ENCODE measurements at places on chromosomes 7 and 10.

GRCh38 chr10:73357166-73357565, 1.5 kb downstream of the CFAP70 start:
- no peak for DNase-seq

DNA sequence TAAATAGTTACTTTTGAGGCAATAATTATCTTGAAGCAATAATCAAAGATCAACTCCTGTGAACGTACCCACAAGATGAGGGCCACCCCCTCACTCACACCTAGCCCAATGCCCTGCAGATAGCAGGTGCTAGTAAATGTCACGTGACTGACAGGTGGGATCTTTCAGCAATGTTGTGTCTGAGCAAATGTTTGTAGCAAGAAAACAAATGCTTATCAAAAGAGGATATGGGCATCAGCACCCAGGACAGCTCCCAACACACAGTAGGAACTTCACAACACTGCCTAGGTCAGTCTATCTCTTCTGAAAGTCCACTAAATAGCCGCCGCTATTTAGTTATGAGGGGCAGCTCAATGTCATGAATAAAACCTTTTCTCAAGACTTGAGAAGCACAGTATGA, 120.8 kb upstream of the PDLIM1 start:
- DNase-seq, result no peak

GRCh38 chr7:3168370-3168769, 124.7 kb upstream of the CARD11 start:
- DNase-seq, result no peak

GRCh38 chr10:16907687-16908086, 90.5 kb upstream of the RSU1 start:
- DNase-seq, result no peak

- DNase-seq, result no peak
Observed at GRCh38 chr7:73894733-73895551, 34.0 kb downstream of the TMEM270 start.

GRCh38 chr7:90181485-90181884, 27.2 kb downstream of the STEAP1 start:
- no peak for DNase-seq

DNA sequence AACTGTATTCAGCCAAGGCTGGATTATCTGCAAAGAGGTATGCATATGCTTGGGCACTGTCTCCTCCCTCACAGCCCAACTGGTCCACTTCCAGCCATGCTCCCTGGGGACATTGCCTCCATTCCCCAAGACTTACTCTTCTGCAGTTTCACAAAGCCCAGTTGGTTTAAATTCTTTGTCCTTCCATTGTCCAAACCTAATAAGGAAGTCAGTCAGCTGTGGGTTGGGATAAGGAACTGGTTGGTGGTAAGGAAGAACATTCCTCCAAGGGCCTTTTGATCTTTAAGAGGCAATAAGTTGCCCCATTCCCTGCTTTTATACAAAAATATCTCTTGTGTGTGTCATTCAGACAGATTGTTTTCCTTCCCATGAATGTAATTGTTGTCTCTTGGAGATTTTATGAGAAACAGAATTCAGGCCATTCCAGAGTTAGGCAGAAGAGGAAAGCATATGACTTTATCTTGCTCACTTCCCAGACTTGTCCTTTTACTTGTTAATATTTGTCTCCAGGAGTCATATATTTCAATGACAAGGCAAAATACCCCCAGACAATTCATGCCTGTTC, 673.7 kb downstream of the SUGCT start:
- no peak for DNase-seq

DNA sequence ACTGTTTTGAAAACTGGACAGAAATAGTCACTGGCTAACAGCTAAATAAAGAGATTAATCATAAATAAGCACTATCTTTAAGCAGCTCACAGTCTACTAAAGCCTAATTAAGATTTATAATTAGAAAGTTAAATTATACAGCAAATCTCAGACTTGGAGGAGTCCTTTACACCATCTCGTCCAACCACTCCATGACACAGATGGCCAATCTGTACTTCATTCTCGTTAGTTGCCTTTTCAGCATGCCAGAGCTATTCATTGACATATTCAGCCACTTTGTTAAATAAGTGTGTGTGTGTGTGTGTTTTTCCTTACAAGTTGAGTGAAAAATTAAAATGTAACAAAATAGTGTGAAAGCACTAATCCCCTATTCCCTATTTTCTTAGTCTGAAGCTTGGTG, 1066.7 kb downstream of the CNTNAP2 start:
- DNase-seq, result no peak

DNA sequence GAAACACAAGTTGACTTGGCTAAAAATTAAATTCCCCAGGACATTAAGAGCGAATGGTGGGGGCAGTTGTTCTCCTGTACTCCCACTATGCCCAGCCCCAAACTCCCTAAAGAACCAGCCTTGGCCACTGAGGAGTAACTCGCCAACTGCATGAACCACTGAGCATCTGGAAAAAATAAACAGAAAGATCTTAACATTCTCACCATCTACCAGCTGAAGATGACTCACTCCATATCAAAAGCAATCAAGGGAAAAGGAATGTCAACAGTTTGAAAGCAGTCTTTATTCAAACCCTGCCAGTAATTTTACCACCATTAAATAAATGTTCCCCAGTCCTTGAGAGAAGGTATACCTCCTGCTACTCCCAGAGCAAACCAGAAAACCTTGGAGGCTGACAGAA, 45.4 kb downstream of the CTTNBP2 start:
- DNase-seq, result no peak

DNA sequence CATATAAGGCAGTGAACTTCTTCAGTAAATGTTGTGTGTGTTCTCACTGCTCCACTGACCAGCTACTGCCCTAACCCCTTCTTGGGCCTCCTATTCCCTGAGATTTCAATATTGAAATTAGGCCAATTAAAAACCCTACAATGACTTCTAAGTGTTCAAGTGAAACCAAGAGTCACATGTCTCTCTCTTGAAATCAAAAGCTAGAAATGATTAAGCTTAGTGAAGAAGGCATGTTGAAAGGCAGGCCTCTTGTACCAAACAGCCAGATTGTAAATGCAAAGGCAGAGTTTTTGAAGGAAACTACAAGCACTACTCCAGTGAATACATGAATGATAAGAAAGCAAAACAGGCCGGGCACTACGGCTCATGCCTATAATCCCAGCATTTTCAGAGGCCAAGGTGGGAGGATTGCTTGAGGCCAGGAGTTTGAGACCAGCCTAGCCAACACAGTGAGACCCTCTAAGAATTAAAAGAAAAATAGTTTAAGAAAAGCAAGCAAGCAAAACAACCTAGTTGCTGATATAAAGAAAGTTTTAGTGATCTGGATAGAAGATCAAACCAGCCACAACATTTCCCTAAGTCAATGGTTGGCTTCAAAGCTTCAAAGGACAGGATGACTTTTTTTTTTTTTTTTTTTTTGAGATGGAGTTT, 22.3 kb downstream of the BRAF start:
- no peak for DNase-seq

DNA sequence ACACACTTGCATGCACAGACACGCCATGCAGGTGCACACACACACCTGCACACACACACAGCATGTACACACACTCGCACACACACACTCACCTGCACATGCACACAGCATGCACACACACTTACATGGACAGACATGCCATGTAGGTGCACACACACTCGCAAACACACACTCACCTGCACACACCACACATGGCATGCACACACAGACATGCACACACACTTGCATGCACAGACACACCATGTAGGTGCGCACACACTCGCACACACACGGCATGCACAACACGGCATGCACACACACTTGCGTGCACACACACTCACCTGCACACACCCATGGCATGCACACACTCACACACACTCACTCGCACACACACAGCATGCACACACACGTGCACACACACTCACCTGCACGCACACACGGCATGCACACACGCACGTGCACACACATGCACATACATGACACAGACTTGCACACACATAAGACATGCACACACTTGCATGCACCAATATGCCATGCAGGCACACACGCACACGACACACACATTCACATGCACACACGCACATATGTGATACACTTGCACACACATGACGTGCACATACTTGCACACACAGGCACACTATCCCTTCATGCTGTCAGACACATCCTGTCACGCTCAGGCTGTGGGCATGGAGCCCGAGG, 56.8 kb downstream of the INSIG1 start:
- DNase-seq, result no peak

GRCh38 chr10:129102906-129103693, 363.9 kb upstream of the MGMT start:
- DNase-seq, result no peak

DNA sequence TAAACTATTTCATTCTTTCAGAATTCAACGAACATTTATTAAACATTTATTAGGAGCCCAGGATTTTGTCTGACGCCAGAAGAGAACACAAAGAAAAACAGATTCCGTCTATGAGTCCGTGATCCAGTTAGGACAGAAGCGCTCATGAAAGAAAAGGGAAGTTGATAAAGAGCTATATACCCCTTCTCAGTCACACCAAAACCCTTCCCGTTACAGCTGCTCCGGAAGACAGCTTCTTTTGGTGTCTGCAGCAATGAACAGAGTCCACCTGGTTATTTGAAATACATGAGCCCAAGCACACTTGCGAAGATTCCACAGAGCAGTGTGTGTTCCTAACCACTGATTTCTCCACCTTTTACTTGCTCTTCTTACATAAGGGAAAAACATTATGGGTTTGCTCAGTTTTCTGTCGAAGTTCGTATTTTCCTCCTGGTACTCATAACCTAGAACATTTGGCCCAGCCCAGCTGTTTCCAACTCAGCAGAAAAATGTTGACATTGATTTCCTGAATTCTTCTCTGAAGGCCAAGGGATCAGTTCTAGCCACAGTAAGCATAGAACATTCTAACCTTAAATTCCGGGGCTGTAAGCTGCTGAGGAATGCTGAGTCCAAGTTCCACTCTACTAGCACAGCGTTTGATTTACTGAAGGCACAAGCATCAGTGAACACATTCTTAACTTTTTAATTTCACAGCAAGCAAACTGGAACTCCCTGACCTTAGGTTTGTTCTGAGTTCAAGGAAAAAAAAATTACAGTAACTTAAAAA, 206.5 kb downstream of the SORCS1 start:
- no peak for DNase-seq
